Activated naive CD4-positive, alpha-beta T cell treated with anti-CD3 and anti-CD28 coated beads for 36 hours (primary cell): ENCODE measurements at places on chromosomes 5 and 9.

GRCh38 chr5:75275756-75276155 lies 39.1 kb upstream of the ANKRD31 start:
- H3K4me3 ChIP-seq, result no peak overlapping the region
- H3K27me3 ChIP-seq, result no peaks in the 10 kb centered on the region
- DNase-seq, result no peak
- H3K4me1 ChIP-seq, result no peaks in the 10 kb centered on the region
- H3K36me3 ChIP-seq, result no peaks in the 10 kb centered on the region
- no peak overlapping the region for H3K27ac ChIP-seq

GRCh38 chr9:76560481-76560922 lies 101.5 kb downstream of the GCNT1 start:
- H3K4me1 ChIP-seq, result peaks cover 16% of the 10 kb centered on the region
- H3K27ac ChIP-seq, result no peak overlapping the region
- no peak overlapping the region for H3K4me3 ChIP-seq

DNA sequence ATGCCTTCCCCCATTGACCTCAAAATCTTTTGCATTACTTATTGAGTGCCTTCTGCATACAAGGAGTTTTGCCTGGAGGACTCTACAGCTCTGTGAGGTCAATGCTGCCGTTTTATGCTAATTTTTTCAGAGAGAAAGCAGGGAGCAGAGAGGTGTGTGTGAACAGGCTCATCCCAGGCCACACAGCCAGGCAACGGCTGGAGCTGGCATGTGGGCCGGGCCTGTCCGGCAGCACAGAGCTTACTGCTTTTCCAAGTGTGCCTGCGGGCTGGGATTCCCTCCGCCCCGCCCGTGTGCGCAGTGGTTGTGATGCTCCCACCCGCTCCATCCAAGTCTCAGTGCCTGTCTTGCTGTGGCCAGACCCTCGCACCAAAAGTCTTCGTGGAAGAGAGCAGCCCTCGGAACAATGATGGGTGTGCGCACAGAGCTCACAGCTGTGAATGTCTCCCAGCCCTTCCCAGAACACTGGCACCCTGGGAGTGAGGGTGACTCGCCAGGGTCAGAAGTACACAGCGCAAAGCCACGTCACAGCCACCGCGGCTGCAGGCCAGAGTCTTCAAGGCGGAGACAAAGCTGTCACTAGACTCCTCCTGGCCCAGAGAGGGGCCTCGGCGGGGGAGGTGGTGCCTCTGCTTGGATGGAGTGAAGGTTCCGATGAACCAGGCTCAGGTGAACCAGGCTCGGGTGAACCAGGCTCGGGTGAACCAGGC lies 82.8 kb downstream of the COL5A1 start:
- H3K36me3 ChIP-seq, result no peaks in the 10 kb centered on the region
- H3K27ac ChIP-seq, result no peak overlapping the region
- H3K4me1 ChIP-seq, result peaks cover 4% of the 10 kb centered on the region
- no peak overlapping the region for H3K4me3 ChIP-seq

DNA sequence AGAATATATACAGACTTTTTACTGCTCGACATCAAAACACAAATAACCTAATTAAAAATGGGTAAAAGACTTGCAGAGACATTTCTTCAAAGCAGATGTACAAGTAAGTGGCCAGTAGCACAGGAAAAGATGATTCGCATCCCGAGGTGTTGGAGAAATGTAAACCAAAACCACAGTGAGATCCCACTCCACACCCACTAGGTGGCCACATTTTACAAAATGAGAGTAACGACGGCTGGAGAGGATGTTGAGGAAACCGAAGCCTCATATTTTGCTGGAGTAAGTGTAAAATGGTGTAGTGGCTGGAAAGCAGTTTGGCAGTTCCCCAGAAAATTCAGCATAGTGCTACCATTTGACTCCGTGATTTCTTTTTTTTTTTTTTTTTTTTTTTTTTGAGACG lies 21.3 kb upstream of the GBGT1 start:
- H3K4me1 ChIP-seq, result peaks cover 14% of the 10 kb centered on the region
- H3K27ac ChIP-seq, result no peak overlapping the region
- H3K4me3 ChIP-seq, result no peak overlapping the region

GRCh38 chr5:150309101-150309885 lies 6.6 kb upstream of the ARSI start:
- no peaks in the 10 kb centered on the region for H3K27me3 ChIP-seq
- no peak overlapping the region for H3K27ac ChIP-seq
- H3K36me3 ChIP-seq, result no peaks in the 10 kb centered on the region
- no peaks in the 10 kb centered on the region for H3K4me1 ChIP-seq

- H3K4me3 ChIP-seq, result no peak overlapping the region
- H3K36me3 ChIP-seq, result no peaks in the 10 kb centered on the region
- peaks cover 15% of the 10 kb centered on the region for H3K27me3 ChIP-seq
- DNase-seq, result no peak
- H3K4me1 ChIP-seq, result no peaks in the 10 kb centered on the region
These were observed 39.5 kb upstream of the SLC12A7 start for GRCh38 chr5:1151316-1151715.

GRCh38 chr5:42889311-42889933 lies 77.7 kb upstream of the SELENOP start:
- no peak overlapping the region for H3K4me3 ChIP-seq
- H3K27ac ChIP-seq, result no peak overlapping the region
- no peaks in the 10 kb centered on the region for H3K4me1 ChIP-seq
- H3K36me3 ChIP-seq, result no peaks in the 10 kb centered on the region
- peaks cover 2% of the 10 kb centered on the region for H3K27me3 ChIP-seq
- peak; percentile 86 for DNase-seq

GRCh38 chr9:99296291-99296951 lies 74.3 kb downstream of the SEC61B start:
- no peaks in the 10 kb centered on the region for H3K36me3 ChIP-seq
- H3K4me1 ChIP-seq, result no peaks in the 10 kb centered on the region
- H3K27ac ChIP-seq, result no peak overlapping the region

DNA sequence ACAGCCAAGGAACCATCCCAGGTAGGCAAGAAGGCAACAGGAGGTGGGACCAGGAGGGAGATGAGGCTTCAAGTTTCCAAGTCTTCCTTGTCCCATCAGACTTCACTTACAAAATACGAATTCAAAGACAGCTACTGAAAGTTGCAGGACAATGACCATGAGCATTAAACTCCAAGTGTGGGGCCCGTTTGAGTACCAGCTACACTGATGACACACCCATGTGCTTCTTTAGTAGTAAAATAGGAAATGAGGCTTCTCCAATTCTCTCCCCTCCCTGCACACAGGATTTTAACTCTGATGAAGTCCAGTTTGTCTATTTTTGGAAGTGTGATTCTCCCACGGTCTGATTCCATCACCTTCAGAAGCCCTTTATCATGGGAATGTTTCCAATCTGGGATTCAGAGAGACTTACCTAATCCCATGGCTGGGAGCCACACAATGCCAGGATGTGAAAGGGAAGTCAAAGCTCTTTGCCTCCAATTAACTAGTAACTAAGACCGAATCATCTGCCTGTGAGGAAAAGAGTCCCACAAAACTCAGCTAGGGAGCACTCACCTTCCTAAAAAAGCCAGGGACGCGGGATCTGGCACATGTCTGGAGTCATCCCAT lies 222.8 kb upstream of the MSX2 start:
- no peak overlapping the region for H3K4me3 ChIP-seq
- H3K4me1 ChIP-seq, result no peaks in the 10 kb centered on the region
- H3K27me3 ChIP-seq, result peaks cover 10% of the 10 kb centered on the region
- DNase-seq, result no peak

DNA sequence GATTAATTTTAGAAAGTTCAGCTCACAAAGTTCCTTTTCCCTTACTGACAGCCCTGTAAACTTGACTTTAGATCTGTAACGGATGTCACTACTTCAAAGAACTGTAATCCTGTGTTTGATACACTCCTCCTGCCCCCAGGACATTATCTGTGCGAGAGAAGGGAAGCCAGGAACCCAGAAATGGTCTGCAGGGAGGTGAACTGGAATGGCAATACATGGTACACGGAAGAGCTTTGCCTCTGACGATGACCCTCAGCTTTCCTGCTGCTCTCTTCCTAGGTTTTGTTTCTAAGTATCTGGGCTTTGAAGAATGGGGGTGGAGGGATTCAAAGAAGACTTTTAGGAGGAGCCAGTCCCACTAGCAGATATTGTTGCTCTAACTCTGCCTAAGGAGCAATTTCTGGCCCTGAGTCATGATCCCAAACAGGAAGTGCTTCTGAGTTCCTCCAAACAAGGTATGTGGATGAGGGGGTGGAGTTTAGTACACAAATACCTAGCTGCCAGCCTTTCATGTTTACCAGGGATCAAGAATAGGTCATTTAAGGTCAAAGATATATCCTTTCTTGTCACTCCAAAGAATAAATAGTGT lies 43.4 kb upstream of the TMC1 start:
- peak overlapping the region; percentile 62 for H3K27ac ChIP-seq
- no peaks in the 10 kb centered on the region for H3K36me3 ChIP-seq
- H3K4me3 ChIP-seq, result no peak overlapping the region
- H3K27me3 ChIP-seq, result no peaks in the 10 kb centered on the region

DNA sequence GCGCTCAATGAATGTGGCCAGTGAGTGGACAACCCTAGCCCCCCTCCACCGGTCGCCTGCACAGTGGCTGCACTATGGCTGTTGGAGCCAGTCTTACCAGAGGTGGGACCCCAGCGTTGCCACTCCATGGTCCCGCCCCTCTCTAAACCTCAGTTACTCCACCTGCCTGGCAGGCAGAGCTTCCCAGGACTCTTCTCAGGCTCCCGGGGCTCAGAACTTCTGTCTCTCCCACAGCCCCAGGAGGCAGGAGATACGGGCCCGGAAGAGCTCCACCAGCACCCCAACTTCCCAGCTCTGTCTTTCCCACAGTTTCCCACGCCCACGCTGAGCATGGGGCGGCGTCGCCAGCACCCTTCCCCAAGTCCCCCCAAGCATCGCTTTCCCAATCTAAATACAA lies 975 bp downstream of the RASGEF1C start:
- DNase-seq, result no peak
- H3K36me3 ChIP-seq, result no peaks in the 10 kb centered on the region
- peak overlapping the region; percentile 55 for H3K4me3 ChIP-seq

GRCh38 chr5:176550275-176550831 lies 1.2 kb downstream of the CDHR2 start:
- peak overlapping the region; percentile 55 for H3K4me3 ChIP-seq
- H3K27ac ChIP-seq, result peak overlapping the region; percentile 38
- no peaks in the 10 kb centered on the region for H3K27me3 ChIP-seq

DNA sequence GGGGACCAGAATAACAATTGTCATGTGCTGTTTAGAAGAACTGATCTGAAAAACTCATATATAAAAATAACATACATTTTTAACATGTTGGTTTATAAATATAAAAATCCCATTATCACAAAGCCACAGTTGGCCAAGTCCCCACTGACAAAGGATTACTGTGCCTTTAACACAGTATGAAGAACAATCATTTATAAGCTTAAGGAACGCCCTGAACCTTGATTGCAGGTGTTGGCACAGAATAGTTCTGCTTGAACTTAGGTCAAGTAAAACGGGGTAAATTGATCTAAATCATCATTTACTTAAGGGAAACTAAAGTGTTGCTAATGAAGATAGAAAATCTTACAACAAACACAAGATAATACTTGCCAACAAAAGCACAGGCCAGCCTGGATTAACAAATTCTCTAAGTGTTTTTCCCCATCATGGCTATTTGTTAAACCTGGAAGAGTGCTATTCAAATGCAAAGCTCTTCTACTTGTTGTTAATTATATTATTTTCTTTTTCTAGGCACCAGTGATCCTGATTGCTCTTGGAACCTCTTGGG lies 46.1 kb downstream of the ASTN2 start:
- DNase-seq, result no peak
- H3K36me3 ChIP-seq, result no peaks in the 10 kb centered on the region
- no peak overlapping the region for H3K4me3 ChIP-seq
- peaks cover 2% of the 10 kb centered on the region for H3K27me3 ChIP-seq
- H3K27ac ChIP-seq, result no peak overlapping the region
- H3K4me1 ChIP-seq, result no peaks in the 10 kb centered on the region

DNA sequence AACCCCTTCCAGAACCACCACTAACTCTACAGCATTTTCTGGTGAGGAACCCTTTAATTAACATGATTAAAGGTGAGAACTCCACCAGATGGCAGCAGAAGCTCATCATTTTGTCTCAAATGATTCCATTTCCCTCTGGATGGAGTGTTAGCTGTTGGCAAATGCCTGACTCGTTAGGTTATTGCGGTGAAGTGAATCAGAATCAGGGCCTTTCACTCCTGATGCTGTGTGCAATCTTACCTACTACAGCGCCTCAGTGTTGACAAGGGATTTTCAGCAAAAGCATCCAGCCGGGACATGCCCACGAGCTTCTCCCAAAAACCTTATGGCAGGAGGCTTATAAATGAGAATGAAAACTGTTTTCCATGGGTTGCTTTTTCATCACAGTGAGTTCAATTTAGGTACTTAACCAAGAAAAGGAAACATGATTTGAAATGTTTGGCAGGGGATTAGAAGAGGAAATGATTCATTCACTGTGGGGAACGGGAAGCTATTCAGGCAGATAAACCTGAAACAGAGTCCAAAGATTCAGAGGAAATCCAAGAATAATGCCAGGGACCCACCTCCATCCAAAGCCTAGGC lies 48.0 kb upstream of the CAST start:
- H3K4me1 ChIP-seq, result peaks cover 4% of the 10 kb centered on the region
- H3K4me3 ChIP-seq, result no peak overlapping the region
- H3K27me3 ChIP-seq, result peaks cover 5% of the 10 kb centered on the region
- H3K27ac ChIP-seq, result no peak overlapping the region
- DNase-seq, result peak; percentile 65
- no peaks in the 10 kb centered on the region for H3K36me3 ChIP-seq

DNA sequence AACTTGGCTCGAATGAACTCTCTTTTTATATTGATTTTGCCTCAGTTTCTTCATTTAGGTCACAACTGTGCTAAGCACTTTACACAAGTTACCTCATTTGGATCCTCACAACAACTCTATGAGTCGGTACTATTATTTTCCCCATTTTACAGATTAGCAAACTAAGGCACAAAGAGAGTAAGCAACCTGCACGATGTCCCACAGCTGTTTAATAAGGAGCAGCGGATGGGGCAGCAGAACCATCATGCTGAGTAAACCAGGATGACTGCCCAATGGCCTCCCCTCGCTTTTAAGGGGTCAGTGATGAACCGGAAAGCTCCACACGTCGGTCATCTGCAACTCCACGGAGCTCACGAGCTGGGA lies 607 bp downstream of the PRELID2 start:
- H3K4me3 ChIP-seq, result peak overlapping the region; percentile 8
- H3K4me1 ChIP-seq, result no peaks in the 10 kb centered on the region
- peaks cover 26% of the 10 kb centered on the region for H3K27me3 ChIP-seq
- no peak overlapping the region for H3K27ac ChIP-seq
- H3K36me3 ChIP-seq, result no peaks in the 10 kb centered on the region

DNA sequence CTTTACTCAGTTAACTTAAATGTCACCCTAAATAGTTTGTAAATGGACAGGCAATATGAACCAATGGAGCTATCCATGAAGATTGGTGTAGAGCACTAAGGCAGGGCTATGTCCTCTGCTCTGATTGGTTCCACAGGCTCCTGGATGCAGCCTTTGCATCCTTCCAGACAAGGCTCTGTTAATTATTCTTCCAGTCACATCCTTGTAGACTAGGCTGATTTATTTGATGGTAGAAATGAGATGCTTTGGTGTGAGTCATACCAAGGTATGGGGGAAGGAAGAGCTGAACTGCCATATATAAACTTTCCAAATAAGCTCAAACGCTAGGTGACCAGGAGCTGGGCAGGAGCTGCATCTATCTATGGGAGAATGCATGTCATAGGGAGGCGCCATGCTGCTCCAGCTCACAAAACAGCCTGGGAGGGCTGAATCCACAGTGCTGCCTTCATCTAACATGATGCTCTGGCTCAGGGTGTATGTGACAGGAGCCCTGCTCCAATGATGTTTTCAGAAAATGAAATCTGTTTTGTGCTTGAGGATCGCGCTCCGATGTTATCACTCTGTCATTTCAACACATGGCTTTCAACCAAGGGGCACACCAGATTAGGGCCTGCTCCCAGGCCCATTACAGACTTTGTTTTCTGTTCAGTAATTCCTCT lies 818.0 kb upstream of the ZNF608 start:
- H3K4me3 ChIP-seq, result no peak overlapping the region
- no peaks in the 10 kb centered on the region for H3K36me3 ChIP-seq
- no peaks in the 10 kb centered on the region for H3K4me1 ChIP-seq
- no peaks in the 10 kb centered on the region for H3K27me3 ChIP-seq
- H3K27ac ChIP-seq, result no peak overlapping the region
